Stimulated activated CD4-positive, alpha-beta T cell treated with anti-CD3 and anti-CD28 coated beads, Interleukin-15, amount 100 ng/mL, for 1 hour (primary cell): ENCODE measurements at places on chromosomes 3 and 15.

- DNase-seq: no peak
Observed at GRCh38 chr15:67018026-67018425, 47.4 kb upstream of the SMAD3 start.

DNA sequence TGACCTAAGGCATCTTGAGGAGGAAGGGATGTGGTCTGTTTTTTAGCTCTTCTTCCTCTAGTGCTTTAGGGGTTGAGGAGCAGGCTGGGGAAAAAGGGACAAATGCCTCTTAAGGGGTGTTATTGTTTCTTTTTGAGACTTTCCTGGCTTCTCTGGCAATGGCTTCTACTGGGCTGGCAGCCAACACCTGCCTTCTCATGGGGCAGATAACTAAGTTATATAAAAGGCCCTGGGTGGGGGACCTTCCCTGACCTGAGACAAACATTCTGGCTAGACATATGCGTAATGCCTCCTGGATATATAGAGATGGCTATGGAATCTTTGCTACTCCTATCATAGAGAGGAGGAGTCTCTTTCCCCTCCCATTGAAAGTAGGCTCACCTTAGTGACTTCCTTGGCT is 179.2 kb upstream of the PROK2 start:
- no peak for DNase-seq

DNA sequence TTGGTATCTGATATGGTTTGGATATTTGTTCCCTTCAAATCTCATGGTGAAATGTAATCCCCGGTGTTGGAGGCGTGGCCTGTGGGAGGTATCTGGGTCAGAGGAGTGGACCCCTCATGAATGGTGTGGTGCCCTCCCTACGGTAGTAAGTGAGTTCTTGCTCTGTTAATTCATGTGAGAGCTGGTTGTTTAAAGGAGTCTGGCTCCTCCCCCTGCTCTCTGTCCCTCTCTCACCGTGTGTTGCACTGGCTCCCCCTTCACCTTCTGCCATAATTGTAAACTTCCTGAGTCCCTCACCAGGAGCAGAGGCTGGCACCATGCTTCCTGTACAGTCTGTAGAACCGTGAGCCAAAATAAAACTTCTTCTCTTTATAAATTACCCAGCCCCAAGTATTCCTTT is 246.9 kb upstream of the AGTR1 start:
- no peak for DNase-seq

- no peak for DNase-seq
Observed at GRCh38 chr3:11807686-11808085, 39.0 kb downstream of the TAMM41 start.

GRCh38 chr3:190739641-190740185 is 122.8 kb downstream of the GMNC start:
- no peak for DNase-seq

- DNase-seq: no peak
Observed at GRCh38 chr15:76347482-76348055, 11.0 kb downstream of the ISL2 start.

GRCh38 chr3:111210003-111210711 is 138.5 kb downstream of the NECTIN3 start:
- no peak for DNase-seq

DNA sequence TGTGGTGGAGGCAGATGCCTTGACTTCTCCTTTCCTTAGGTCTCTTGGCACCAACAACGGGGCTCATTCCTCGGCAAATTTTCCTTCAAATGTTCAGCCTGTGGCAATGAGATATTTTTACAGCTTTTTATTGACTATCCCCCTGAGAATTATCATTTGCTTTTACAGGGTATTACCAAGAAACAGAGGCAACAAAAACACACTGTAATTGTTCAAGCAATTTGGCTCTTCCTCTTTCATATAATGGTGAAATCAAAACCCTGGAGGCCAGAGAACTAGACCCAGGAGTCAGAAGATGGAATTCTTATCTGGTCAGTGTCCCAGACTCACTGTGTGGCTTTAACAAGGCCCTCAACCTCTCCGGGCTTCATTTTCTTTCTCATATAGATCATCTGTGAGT is 40.1 kb downstream of the TRIM42 start:
- no peak for DNase-seq

DNA sequence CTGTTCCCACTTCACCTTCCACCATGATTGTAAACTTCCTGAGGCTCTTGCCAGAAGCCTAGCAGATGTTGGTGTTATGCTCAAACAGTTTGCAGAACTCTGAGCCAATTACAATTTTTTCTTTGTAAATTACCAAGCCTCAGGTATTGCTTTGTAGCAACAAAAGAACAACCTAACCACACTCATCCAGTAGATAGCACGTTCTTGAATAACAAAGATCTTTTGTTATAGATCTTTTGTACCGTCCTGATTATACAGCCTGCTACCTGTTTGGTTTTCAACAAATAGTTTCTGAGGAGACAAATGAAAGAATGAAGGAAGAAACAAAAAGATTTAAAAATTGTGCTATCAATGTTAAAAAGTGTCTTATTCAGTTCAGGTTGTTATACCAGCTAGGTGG is 474.7 kb upstream of the ALCAM start:
- DNase-seq: no peak

DNA sequence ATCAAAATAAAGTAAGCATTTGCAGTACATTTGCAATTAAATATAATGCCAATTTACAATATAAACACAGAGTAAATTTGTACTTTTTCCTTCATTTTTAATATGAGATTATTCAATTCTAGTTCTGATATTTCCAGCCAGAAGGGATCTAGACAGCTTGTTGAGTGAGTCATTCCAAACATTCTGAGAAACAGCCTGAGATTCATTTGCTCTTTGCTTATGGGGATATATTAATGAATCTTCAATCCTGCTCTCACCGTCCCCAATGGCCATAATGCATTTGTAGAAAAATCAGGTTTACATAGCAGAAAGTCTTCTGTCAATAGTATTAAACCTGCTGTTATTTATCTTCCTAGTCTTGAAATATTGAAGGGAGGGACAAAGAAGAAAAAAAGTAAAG is 554.2 kb downstream of the TUSC7 start:
- no peak for DNase-seq

- DNase-seq: no peak
Observed at GRCh38 chr15:93305306-93305705, 216.3 kb upstream of the RGMA start.

GRCh38 chr3:129013491-129013891 is 12.4 kb downstream of the EFCC1 start:
- DNase-seq: no peak

GRCh38 chr3:44132061-44132460 is 109.6 kb upstream of the TOPAZ1 start:
- no peak for DNase-seq

- DNase-seq: no peak
Observed at GRCh38 chr3:195767792-195768191, 43.9 kb downstream of the MUC4 start.

DNA sequence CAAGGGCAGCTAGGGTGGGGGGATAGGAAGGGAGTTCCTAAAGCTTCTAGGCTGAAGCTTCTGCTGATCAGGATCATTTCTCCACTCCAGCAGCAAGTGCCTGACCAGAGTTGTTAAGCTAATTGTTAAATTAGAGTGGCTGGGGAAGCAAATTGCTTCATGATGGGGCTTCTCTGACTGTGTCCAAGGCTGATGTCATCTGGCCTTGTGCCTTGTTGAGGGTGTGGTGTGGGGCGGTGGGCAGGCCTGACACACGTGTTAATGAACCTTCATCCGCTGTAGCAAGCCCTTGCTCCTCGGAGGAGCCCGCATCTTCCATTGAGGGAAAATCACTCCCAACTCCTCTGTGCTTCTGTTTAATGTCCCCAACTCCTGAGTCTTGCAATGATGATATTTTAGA is 84.3 kb upstream of the ROPN1 start:
- no peak for DNase-seq

- DNase-seq: no peak
Observed at GRCh38 chr3:189641776-189642175, 10.6 kb downstream of the TP63 start.

DNA sequence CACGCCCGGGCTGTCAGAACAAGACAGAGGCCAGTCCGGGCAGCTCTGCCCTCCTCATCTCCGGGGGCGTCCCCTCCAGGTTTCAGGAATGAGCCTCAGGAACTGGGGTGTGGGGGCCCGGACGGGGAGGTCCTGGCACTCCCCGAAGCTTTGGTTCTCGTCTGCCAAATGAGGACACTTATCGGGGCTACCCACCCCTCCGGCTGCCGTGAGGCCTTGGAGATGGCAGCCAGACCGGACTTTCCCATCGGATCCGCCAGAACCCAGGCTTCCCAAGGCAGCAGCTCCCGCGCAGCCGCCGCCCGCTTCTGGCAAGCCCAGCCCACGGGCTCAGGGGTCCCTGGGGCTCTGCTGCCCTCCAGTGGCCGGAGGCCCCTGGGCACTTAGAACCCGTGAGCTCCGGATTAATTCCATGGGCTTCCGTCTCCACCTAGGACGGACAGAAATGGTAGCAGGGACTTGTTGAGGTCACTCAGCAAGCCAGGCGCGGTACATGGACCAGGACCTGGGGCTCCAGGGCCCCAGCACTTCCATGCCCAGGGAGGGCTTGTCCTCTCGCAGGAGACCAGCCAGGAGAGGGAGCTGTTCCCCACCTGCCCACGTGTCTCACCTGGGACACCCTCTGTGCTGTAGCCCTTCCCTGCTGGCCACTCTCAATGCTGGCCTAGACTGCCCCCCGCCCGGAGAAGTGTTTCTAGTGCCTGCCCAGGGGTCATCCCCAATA is 89.4 kb downstream of the LINGO1 start:
- DNase-seq: peak; percentile 69

GRCh38 chr3:10602271-10602670 is 96.9 kb upstream of the ATP2B2 start:
- DNase-seq: no peak

GRCh38 chr3:179072100-179072438 is 460 bp upstream of the ZMAT3 start:
- peak; percentile 11 for DNase-seq

GRCh38 chr15:29516929-29517328 is 247.3 kb upstream of the NSMCE3 start:
- no peak for DNase-seq

- DNase-seq: no peak
Observed at GRCh38 chr15:50202003-50202402, 20.0 kb downstream of the SLC27A2 start.

GRCh38 chr15:38670128-38671005 is 105.8 kb upstream of the RASGRP1 start:
- peak; percentile 43 for DNase-seq

DNA sequence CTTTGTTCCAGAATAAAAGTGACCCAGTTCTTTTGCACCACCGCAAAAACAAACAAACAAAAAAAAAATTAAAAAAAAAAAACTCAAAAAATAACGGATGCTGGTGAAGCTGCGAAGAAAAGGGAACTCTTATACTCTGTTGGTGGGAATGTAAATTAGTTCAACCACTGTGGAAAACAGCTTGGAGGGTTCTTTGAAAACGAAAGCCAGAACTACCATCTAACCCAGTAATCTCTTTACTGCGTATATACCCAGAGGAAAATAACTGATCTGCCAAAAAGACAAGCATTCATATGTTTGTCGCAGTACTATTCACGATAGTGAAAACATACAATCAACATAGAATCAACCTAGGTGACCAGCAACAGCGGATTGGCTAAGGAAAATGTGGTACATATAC is 298.9 kb upstream of the CBLB start:
- DNase-seq: no peak

GRCh38 chr3:148911173-148911572 is 46.1 kb downstream of the CPA3 start:
- no peak for DNase-seq

DNA sequence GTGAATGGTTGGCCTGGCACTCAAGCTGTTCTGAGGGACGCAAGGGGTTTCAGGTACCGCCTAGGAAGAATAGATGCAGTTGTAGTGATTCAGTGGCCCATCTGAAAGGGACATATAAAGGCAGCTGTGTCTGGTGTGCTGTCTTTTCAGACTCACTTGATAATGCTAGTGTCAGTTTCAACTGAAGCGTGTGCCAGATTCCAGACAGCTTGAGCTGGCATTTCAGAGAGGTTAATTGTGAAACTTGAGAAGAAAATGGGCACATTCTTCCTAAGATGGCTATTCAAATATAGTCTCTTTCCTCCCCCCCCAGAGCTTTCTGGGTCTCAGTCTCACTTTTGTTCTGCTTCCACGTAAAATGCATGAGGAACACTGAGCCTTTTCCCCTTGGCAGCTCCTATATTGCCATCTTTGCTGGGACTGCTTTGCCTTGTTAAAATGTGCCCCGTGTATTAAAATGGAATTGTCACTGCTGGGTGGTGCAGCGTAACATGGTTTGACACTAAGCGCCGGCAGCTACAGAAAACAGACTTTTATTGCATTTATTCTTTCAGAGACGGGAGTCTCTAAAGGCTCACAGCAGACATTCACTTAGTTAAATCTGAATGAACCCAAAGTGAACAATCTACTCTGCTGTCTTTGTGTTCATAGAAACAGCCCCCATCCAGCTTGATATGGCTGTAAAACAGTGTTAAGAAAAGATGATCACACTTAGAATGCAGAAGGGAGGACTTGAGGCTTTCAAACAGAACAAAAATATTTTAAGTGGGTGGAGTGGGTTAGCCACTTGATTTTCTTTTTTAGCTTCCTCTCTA is 478.7 kb downstream of the RBMS3 start:
- DNase-seq: no peak

- DNase-seq: no peak
Observed at GRCh38 chr15:39357480-39358268, 223.2 kb upstream of the THBS1 start.

GRCh38 chr3:143644370-143645089 is 203.7 kb downstream of the SLC9A9 start:
- DNase-seq: no peak

DNA sequence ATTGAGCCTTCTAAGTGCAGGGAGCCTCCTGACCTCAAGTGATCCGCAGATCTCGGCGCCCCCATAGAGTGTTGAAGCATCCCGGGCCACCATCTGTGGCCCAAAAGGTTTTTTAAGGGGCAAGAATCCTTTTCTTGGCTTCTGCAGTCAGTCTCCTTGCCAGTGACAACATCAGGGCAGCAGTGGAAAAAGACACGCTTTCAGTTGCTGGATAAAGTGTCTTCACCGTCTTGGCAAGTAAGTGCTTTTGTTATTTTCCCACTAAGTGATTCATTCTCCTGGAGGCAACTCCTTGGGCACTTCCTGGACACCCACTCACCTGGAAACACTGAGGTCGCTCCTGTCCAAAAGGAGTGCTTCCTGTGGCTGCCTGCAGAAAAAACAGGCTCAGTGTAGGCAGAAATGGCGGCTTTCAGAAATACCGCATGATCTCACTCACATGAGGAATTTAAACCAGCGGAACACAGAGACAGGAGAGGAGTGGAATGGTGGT is 71.7 kb upstream of the ABHD2 start:
- no peak for DNase-seq

GRCh38 chr15:68466876-68467275 is 34.9 kb upstream of the ITGA11 start:
- no peak for DNase-seq

GRCh38 chr3:95048564-95048963 is 985.7 kb downstream of the NSUN3 start:
- no peak for DNase-seq

- peak; percentile 34 for DNase-seq
Observed at GRCh38 chr3:113531826-113532697, at the start of gene SIDT1. Gene SIDT1, plus strand, starts transcription at chr3:113532555. Its CDS starts 467 bp downstream, at chr3:113533022.
